ENCODE measurements at places on chromosomes 13 and 19.

DNA sequence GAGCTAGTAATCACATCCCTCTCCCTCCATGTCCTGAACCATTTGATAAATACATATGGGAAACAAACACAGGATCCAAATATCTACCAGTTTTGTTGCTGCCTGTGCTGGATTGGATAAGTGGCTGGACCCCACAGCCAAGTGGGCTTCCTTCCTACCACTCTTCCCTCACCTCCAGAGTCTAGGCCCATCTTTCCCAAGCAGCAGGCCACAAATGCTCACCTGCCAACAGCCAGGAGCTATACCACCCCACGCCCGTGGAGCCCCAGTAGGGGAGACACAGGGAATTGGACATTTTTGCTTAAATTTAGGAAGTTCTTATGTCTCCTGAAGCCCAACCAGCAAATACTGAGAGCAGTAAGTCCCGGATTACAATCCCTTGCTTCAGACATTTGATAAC is 55.8 kb downstream of the HSPH1 start:
- DNase-seq, result no peak

GRCh38 chr19:43610493-43610892 is 1.4 kb upstream of the SRRM5 start:
- DNase-seq, result no peak

DNA sequence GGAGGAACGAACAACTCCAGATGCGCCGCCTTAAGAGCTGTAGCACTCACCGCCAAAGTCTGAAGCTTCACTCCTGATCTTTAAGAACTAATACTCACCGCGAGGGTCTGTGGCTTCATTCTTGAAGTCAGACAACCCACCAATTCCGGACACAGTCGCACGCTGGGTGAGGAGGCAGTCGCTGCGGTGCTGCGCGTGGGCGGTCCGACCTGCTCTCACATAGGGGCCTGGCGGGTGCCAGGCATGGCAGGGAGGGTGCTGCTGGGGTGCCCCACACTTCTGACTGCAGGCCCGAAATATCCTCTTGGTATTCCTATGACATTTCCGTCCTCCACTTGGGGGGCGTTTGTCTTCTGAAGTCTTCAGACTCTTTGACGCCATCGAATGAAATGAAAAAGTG is 7.4 kb upstream of the MICU2 start:
- DNase-seq, result no peak

GRCh38 chr19:8046569-8047165 is 5.9 kb upstream of the CCL25 start:
- DNase-seq, result no peak

DNA sequence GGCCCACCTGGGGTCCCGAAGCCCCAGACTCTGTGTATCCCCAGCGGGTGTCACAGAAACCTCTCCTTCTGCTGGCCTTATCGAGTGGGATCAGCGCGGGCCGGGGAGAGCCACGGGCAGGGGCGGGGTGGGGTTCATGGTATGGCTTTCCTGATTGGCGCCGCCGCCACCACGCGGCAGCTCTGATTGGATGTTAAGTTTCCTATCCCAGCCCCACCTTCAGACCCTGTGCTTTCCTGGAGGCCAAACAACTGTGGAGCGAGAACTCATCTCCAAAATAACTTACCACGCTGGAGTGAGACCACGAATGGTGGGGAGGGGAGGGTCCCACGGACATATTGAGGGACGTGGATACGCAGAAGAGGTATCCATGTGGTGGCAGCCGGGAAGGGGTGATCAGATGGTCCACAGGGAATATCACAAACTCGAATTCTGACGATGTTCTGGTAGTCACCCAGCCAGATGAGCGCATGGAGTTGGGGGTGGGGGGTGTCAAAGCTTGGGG is 1.0 kb upstream of the ICAM5 start:
- no peak for DNase-seq

DNA sequence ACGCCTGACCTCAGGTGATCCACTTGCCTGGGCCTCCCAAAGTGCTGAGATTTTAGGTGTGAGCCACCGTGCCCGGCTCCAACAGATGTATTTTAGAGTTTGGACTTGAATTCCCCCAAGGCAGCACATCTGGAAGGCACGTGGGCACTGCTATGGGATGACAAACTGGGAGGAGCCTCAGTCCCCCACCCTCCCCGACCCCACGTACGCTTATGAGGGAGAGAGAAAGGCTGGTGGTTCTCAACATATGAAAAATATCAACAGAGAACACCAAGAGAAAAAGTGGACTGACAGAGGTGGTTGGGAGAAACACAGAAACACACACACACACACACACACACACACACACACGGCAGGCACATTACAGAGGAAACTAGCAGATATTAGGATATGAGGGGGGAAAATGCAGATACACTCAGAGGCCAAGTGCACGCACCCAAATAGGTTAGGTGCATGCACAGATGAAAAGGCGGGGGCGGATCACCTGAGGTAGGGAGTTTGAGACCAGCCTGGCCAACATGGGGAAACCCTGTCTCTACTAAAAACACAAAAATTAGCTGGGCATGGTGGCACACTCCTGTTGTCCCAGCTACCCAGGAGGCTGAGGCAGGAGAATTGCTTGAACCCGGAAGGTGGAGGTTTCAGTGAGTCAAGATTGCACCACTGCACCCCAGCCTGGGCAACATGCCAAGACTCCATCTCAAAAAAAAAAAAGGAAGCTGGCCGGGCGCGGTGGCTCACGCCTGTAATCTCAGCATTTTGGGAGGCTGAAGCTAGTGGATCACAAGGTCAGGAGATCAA is 3.2 kb downstream of the STX10 start:
- peak; percentile 56 for DNase-seq

DNA sequence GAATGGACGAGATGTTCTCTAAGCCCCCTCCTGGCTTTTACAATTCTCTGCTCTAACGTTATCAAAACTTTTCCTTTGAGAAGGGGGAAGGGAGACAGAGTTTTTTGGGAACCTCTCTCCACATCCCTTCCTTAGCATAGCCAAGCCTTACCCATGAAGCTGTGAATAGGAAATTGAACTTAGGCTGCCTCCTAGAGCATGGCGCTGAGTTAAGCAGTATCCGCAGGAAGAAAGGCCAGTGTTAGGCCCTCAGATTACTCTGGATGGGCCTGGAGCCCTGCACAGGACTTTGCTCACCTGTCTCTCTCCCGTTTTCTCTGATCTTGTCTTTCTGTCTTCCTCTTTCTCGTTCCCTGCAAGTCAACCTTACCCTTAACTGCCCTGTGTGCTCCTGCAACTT is 39.6 kb downstream of the CYP2B6 start:
- DNase-seq, result no peak

DNA sequence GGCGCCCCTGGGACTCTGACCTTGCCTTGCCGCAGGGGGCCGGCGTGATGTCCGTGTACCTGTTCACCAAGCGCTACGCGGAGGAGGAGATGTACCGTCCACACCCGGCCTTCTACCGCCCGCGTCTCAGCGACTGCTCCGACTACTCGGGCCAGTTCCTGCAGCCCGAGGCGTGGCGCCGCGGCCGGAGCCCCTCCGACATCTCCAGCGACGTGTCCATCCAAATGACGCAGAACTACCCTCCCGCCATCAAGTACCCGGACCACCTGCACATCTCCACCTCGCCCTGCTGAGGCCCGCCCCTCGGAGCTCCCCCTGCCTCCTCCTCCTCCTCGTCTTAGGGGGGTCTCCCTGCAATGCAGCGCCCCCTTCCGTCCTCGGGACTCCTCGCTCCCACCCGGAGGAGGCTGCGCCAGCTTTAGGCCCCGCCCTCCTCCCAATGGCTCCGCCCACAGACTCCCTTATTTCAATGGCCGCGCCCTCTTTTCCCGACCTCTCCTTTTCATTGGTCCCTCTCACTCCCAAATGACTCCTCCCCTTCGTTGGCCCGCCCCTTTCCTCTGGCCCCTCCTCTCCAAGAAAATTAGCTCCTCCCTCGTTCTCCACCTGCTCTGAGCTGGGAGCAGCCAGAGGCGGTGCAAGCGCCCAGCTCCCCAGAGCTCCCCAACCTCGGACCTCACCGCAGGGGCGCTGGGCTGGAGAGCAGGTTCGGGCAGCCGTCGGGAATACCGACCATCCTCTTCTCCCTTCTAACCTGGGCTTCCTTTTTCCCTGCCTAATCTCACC is 20.5 kb upstream of the CACNG8 start:
- DNase-seq, result no peak
